ENCODE measurements at places on chromosomes 4 and X.

- no peak for DNase-seq
These were observed 172.6 kb upstream of the VCX3A start for GRCh38 chrX:6707497-6707896.

- peak; percentile 46 for DNase-seq
These were observed 98.2 kb upstream of the PGRMC2 start for GRCh38 chr4:128385683-128386304.

DNA sequence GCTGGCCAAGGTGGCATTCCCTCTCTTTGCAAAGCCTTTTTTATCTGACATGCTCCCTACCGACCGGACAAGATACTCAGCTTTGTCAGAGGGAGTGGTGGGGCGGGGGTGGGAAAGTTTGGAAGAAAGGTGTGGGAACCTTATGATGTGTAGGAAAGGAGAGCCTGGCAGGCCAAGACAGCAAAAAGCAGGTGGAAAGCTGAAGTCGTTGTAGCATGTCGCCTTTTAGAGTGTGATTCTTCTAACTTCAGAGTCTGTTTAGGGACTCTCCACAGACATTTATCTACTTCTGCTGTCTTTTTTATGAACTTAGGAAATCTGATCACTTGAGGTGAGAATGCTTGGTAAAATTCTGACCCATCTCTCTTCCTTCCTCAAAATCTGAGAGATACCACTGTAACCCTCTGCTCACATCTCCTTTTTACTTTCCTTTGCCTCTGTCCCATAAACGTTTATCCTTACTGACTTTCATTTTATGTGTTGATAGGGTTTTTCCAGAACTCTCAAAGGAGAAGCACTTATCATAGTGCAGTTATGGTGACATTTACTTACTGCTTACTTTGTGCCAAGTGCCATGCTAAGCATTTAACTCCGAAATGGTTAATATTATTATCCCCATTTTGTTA lies 8.2 kb upstream of the RUFY3 start:
- peak; percentile 65 for DNase-seq

GRCh38 chr4:184415071-184415470 lies 59.3 kb downstream of the IRF2 start:
- DNase-seq = no peak

DNA sequence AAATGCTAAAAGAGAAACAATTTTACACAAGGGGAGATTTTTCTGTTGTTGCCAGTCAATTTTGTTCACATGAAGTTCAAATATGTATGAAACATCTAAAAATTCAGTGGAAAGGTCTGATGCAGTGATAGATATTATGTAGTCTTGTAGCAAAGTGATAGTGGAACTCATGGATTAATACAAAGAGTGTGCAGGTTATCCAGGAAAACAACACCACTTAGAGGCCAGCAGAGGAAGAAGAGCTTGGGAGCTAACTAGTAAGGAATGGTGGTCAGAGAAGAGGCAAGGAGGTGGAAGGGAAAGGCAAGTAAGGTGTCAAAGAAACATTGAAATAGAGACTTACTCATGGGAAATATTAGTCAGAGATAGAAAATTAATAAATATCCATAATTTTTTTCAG lies 395.6 kb downstream of the MAPK10 start:
- no peak for DNase-seq

Measured in inflammatory macrophage (primary cell).